ENCODE measurements at places on chromosomes 6 and 20.
A peak's percentile ranks its signal among the peaks of the same experiment; 100 is the strongest.

- DNase-seq, result no peak
Measured at GRCh38 chr6:139790527-139790926, 416.1 kb upstream of the CITED2 start.

DNA sequence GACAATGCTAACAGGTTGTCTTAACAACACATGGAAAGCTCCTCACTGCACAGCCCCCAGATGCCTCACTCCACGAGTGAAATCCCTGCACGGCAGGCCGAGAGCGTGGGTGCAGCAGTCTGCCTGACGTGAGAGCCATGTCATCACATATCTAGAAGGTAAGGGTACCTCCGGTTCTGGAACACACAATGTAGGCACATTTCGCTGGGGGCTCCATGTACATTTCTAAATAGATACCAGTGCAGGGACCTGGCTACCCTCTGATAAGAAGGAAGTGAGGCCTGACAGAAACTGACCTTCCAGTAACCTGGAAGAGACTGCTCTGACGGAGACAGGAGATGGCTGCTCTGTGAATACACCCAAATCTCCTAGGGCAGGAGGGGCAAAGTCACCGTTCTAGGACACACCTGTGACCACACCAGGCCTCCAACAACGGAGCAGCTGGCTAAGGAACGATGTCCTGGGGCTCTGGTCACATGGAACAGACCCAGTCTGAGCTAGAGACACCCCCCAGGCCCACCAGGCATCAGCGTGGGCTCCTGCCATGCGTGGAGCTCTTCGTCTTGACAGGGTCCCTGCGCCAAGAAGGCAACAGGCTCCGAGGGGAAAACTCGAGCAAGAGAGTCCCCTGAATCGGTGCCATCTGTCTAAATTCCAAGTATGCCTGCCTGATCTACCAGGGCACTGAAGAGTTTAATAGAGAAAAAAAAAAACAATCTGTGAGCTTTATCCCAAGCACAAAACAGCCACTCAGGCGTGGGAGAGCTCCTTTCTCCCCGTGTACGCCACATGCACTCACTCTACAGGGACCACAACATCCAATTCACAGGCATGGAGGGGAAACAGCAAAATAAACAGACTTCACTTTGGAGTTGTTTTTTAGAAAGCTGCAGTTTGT is 27.5 kb downstream of the RNASET2 start:
- no peak for DNase-seq

- DNase-seq, result no peak
Measured at GRCh38 chr6:107107791-107108190, 7.5 kb downstream of the BEND3 start.

DNA sequence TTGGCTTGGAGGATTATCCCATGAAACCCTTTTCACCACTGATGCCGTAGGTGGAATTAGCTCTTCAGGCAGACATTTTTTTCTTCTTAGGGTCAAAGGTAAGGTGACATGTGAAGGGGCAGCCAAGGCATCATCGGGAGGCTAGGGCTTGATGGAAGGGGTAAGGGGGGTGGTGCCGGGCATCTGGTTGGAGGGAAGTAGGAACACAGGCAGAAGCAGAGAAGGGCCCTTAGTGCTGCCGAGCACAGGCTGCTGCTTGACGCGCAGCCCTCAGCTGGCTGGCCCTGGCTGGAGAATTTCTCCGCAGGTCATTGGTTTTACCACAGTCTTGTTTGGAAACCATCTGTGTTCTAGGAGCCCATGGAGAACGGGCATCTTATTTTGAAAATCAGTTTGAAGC is 54.7 kb downstream of the TRAF3IP2 start:
- DNase-seq, result no peak

GRCh38 chr6:25490018-25490801 is 161.8 kb upstream of the SCGN start:
- DNase-seq, result peak; percentile 81

GRCh38 chr6:100176311-100176950 is 182.4 kb upstream of the MCHR2 start:
- DNase-seq, result peak; percentile 76
